ENCODE measurements at places on chromosomes 7 and 10.

DNA sequence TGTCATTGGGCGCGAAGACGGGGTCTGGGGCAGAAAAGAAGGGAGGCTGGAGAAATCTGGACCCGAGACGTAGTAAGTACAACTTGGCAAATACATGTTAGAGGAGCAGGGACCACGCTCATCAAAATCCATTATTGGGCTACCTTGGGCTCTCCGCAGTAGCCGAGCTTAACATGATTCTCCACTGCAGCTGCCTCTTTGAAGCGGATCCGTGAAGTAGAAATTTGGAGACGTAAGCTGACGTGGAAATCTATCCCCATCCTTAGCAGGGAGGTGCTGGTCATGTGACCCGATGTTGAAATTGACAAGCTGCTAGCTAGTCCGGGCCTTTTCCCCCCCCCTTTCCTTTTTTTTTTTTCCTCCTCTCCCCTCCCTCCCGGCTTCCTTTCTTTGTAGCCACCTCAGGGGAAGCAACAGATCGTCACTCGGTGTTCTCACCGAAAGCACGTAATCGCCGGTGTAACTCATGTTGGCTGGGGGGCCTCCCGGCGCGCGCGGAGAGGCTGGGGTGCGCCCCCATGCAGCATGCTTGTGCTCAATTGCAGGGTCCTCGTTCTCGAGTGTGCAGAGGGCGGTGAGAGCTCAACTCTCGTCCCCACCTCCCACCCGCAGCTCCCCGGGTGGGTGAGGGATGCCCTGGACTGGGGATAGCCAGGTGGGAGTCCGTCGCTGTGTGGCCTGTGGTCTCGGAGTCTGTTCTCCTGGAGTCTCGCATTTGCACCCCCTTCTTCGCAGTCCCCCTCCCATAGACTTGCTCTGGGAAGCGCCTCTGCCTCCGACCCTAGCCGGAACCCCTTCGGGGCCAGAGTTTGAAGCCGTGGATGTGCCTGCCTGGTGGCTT is at the start of gene HOXA11:
Gene HOXA11, minus strand, starts transcription at position 220 of the 841 bp plus-strand sequence. Its CDS starts 88 bp downstream, at position 132.
- H3K4me3 ChIP-seq = peak within 1 kb of the TSS; percentile 34
- H3K27ac ChIP-seq = no peak within 1 kb of the TSS
- no peaks in the 10 kb centered on the region for H3K36me3 ChIP-seq
- peaks cover 82% of the 10 kb centered on the region for H3K27me3 ChIP-seq
- H3K4me1 ChIP-seq = peaks cover 54% of the 10 kb centered on the region

- H3K36me3 ChIP-seq = no peaks in the 10 kb centered on the region
- peak overlapping the region; percentile 92 for H3K27ac ChIP-seq
- H3K4me1 ChIP-seq = peaks cover 29% of the 10 kb centered on the region
- peak overlapping the region; percentile 90 for H3K4me3 ChIP-seq
- no peaks in the 10 kb centered on the region for H3K27me3 ChIP-seq
Observed at GRCh38 chr10:73253225-73253555, 746 bp upstream of the MRPS16 start.

GRCh38 chr10:124339119-124340032 is 79.3 kb downstream of the OAT start:
- no peaks in the 10 kb centered on the region for H3K27me3 ChIP-seq
- H3K36me3 ChIP-seq = no peaks in the 10 kb centered on the region
- H3K4me3 ChIP-seq = no peak overlapping the region
- H3K4me1 ChIP-seq = no peaks in the 10 kb centered on the region
- H3K27ac ChIP-seq = no peak overlapping the region

GRCh38 chr7:99092064-99092720 is 51.7 kb downstream of the SMURF1 start:
- no peaks in the 10 kb centered on the region for H3K27me3 ChIP-seq
- H3K36me3 ChIP-seq = no peaks in the 10 kb centered on the region
- H3K27ac ChIP-seq = no peak overlapping the region
- DNase-seq = no peak
- H3K4me1 ChIP-seq = no peaks in the 10 kb centered on the region

DNA sequence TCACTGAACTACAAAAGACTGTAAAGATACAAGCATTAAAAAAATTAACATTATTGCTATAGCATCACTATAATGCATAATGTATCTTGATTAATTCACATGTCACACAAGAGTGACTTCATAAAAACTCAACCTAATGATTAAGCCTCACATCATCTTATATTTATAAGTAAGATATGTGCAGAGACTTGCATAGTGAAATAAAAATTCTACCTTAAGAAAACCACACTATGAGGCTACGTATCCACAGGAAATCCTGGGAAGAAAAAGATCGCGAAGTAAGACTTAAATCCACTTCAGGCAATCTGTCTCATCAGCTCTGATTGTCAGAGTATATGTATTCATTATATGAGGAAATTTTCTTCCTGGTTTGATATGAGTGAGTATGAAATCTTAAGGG is 160.0 kb downstream of the SLC25A13 start:
- H3K36me3 ChIP-seq = no peaks in the 10 kb centered on the region
- H3K4me3 ChIP-seq = no peak overlapping the region
- no peaks in the 10 kb centered on the region for H3K4me1 ChIP-seq
- no peaks in the 10 kb centered on the region for H3K27me3 ChIP-seq

DNA sequence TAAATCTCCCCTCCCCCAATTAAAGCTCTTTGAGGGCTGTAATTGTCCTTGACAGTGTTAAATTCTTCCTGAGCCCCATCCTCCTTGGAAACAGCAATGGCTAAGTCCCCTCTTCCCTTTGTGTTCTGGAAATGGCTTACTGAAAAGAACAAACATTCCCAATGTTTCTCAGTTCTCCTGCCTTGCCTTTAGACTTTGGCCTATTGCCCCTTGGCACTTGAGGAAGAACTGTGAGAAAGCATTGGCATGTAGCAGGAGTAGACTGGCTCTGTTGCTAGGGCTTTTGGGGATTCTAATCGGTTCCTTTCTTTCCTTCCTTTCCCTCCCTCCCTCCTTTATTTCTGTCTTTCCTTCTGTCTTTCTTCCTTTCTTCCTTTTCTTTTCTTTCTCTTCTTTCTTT is 463.3 kb upstream of the PODXL start:
- no peaks in the 10 kb centered on the region for H3K4me1 ChIP-seq
- H3K4me3 ChIP-seq = no peak overlapping the region
- no peaks in the 10 kb centered on the region for H3K36me3 ChIP-seq
- no peak overlapping the region for H3K27ac ChIP-seq
- no peaks in the 10 kb centered on the region for H3K27me3 ChIP-seq

DNA sequence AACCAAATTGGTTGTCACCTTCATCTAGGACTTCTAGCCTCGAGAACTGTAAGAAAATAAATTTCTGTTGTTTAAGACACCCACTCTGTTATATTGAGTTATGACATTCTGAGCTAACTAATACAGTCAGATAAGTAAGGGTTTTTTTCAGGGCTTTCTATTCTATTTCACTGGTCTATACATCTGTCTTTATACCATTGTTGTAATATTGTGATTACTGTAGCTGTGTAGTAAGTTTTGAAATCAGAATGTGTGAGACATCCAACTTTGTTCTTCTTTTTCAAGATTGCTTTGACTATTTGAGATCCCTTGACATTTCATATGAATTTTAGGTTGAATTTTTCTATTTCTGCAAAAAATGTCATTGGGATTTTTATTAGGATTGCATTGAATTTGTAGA is 7.5 kb downstream of the IFIT1 start:
- H3K4me3 ChIP-seq = no peak overlapping the region
- H3K27me3 ChIP-seq = no peaks in the 10 kb centered on the region
- H3K4me1 ChIP-seq = peaks cover 7% of the 10 kb centered on the region
- no peak for DNase-seq

- DNase-seq = peak; percentile 23
- peaks cover 44% of the 10 kb centered on the region for H3K4me1 ChIP-seq
- H3K27me3 ChIP-seq = no peaks in the 10 kb centered on the region
Observed at GRCh38 chr10:91210435-91210834, 10.0 kb upstream of the PCGF5 start.

Measured in CD8-positive, alpha-beta memory T cell (primary cell).